Mesenteric fat pad (tissue), 1 donor: ENCODE measurements at places on chromosomes 4 and X. TPM values are rescaled to one million over a fixed set of nuclear protein-coding genes. Genes with fewer than 3 reads are reported as not detected.

- DNase-seq, result no peak
These were observed 78.8 kb downstream of the WFS1 start for GRCh38 chr4:6348408-6348807.

DNA sequence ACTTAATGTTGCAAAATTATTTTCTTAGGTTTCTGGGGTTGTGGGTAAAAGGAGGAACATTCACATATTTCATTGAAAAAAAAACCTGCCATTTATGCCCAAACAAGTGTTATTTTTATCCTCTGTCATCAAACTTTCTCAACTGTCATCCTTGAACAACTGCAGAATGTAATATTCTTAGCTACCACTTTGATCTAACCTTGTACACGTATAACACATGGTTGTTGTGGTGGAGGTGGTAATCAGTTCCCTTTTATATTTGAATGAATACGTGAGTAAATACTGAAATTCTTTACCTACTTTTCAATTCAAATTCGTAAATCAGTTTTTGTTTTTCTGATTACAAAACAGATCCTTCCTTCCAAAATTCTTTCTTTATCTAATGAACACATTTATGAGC, 3.8 kb upstream of the AMMECR1 start:
- DNase-seq, result no peak

DNA sequence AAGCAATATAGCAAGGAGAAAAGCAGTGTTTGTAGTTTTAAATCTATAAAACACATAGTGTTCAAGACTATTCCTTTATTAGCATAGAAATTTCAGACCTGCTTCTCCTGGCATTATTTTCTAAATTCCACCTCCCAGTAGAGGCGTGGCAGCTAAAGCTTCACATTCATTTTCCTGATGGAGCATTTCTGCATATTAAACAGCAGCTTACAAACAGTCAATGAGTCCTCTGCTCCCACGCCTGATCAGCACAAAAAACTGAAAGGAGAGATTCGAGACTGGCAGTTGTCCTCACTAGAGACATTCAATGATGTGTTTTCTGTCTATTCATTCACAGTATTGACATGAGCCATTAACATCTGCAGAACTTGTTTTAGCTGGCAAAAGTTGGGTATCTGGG, 61.4 kb downstream of the SHISA3 start:
- DNase-seq, result no peak

SYP gene
- total RNA-seq, result 1.00 TPM

DNA sequence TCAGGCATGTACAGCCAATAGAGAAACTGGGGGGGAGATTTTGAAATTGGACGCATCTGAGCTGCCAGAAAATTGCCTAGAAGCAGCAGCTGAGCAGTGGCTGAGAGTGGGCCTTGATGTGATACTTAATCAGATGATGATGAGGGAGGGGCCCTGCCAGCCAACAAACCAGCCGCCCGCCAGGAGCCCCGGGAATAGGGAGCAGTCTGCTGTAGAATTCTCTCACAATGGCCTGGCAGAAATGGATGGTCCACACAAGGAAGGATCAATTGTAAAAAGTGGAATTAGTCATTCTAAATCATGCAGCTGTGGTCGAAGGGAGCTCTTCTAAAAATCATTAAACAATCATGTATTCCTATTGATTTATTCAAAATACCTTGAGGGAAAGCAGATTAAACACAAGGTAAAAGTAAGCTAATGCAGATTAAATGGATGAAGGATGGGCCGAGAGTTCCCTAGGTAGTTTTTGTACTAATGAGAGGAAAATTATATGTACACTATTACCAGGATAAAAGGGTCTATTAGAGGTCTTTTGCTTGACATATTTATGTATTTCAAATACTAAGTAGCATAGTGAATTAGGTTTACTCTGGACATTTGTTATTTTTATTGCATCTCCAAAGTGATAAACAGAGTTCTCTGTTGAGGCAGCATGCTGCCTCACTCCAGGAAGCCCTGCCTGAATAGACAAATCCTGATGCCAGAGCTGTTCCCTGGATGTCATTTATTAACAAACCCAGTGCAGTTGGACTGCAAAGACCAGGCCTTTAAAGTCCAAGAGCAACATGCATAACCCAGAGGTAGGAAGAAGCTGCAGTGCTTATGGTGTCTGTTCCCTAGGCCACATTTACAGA, 91.3 kb downstream of the NKX6-1 start:
- no peak for DNase-seq

DNA sequence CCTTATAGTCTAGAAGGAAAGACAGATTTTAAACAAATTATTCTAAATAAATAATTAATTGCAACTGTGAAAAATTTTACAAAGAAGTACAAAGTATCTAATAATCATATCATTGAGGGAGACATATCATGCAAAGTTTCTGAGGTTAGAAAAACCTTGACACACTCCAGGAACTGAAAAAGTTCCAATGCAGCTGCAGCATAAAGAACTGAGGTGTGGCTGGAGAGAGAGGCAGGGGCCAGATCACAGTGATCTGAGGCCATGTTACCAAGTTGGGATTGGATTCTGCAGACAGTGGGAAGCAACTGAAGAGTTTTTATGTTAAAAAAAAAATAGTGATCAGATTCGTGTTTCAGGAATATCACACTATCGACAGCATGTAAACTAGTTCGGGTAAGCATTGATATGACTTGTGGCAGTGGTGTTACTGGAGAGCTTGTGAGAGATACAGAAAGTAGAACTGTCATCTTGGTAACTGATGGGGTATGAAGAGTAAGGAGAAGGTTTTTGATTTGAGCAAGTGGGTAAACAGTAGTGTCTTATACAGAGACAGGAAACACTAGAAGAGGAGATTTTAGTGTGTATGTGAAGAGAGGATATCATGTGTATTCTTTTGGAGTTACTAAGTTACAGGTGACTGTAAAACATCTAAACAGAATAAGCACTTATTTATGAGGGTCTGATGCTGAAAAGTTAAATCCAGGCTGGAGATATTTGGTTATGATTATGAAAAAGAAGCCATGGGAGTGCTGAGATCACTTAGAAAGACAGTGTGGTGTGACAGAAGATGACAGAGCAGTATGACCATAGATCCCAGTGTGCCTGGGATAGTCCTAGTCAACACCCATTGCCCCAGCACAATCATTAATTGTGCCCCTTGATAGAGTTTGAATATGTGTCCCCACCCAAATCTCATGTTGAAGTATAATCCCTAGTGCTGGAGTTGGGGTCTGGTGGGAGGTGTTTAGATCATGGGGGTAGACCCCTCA, 15.6 kb upstream of the SPRY1 start:
- no peak for DNase-seq

DCAF12L2 gene
- total RNA-seq, result not detected

DNA sequence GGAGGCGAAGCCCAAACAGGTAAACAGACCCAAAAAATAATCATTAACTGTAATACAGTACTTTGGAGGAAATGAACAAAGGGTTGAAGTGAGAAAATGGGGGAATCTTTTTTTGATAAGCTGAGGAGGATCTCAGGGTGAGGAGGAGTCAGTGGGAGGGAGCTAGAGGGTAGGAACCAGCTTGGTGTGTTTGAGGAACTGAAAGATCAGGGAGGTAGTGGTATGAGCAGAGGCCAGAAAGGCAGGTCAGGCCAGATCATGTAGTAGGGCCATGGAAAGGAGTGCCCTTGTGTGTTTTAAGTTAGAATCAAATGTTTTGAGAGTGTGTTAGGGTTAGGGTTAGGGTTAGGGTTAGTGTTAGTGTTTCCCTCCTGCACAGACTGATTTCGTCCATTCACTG, 48.8 kb downstream of the PPP2R2C start:
- DNase-seq, result no peak

- DNase-seq, result no peak
These were observed 3.1 kb downstream of the CT45A10 start for GRCh38 chrX:135890087-135890585.

GRCh38 chr4:107631560-107631959, 88.5 kb downstream of the PAPSS1 start:
- no peak for DNase-seq

GRCh38 chr4:110165382-110166286, 32.8 kb downstream of the ELOVL6 start:
- no peak for DNase-seq

GRCh38 chrX:155056471-155056870, 14.5 kb downstream of the CMC4 start:
- DNase-seq, result no peak

- DNase-seq, result no peak
These were observed 64.6 kb upstream of the SH3RF1 start for GRCh38 chr4:169335331-169335730.

DNA sequence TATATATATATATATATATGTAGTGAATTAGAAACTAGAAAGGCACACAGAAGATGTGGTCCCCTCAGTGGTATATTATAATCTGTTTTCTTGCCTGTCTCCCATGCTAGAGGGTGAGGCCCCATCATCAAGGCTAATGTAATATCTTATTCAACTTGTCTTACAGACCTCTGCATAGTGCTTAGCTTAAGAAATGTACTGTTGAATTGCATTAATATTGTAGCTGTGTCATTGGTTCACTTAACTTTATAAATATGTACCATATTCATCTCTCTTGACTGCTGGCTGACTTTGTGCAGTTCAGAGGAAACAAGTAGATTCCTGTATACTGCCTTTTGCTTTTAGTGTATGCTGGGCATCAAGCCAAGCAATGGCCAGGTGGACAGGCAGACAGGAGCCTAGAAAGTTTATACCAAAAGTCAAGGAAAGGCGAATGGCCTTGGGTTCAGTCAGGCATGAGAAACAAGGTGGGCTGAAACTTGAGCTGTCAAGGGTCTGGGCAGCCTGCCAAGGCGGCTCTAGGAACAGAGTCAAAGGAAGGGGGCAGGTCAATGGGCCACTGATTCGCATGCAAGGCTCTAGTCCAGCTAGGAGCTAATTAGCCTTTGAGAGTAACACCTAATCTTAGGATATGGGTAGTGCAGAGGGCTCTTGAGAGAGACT, 78.8 kb upstream of the LEF1 start:
- no peak for DNase-seq

GRCh38 chr4:139973015-139973414, 181.0 kb downstream of the MAML3 start:
- no peak for DNase-seq

DNA sequence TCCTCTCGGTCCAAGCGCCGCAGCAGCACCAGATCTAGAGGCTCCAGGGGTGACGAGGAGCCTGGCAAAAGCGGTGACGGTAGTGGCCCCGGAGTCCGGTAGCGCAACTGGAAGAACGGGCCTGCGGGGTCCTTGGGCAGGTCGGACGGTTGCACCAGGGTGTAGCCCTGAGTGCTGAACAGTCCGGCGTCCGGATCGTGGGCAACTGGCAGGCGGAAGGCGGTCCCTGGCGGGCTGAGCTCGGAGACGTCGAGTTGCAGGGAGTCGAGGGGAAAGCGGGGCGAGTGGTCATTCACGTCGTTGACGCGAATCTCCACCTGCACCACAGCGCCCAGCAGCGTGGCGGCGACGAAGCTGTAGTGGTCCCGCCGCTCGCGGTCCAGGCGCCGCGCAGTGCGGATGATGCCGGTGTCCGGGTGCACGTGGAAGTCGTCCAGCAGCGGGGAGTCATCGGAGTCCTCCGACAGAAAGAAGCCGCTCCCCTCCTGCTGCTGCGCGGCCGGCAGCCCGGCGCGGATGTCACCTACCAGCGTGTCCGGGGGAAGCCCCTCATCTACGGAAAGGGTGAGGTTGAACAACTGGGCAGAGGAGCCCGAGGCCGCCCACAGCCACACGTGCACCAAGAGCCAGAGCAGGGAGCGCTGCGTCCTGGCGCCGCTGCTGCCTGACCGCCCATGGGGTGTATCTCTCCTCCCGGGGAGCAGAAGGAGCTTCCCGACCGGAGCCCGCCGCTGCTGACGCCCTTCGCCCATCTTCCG, 837 bp downstream of the DCHS2 start:
- DNase-seq, result no peak

DNA sequence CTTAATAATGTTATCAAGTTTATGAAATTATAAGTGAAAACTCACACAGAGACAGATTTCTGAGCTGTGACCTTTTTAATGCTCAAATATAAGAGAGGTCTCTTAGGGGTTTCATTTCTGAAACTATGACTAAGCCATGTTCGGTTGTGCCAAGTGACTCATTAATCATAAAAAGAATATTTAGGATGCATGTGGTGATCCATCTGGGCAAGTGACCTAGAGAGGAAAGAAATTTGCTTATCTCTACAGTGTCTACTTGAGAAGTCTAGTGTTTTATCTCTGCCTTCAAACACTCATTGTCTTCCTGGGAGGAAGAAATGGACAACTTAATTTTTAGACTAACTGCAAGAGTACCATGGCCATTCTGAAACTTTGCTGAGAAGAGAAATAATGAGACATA, 545.3 kb upstream of the GRID2 start:
- no peak for DNase-seq

DNA sequence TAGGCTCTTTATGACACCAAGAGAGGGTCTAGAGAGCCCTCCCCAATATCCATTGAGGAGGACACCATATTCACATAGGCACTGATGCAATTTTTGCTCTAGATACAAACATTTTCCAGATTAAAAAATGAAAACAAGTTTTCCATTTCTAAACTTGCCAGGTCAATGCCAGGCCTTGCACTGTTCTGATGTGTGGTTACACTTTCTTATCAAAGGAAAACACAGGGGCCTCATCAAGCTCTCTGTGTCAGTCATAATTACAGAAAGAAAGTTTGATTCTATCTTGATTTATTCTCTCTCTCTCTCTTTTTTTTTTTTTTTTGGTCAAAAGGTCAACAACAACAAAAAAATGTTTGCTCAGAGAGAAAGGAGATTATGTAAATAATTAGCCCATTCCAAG, 80.2 kb upstream of the ACSL4 start:
- no peak for DNase-seq

CDKL5 gene
- 6.8 TPM for total RNA-seq

DNA sequence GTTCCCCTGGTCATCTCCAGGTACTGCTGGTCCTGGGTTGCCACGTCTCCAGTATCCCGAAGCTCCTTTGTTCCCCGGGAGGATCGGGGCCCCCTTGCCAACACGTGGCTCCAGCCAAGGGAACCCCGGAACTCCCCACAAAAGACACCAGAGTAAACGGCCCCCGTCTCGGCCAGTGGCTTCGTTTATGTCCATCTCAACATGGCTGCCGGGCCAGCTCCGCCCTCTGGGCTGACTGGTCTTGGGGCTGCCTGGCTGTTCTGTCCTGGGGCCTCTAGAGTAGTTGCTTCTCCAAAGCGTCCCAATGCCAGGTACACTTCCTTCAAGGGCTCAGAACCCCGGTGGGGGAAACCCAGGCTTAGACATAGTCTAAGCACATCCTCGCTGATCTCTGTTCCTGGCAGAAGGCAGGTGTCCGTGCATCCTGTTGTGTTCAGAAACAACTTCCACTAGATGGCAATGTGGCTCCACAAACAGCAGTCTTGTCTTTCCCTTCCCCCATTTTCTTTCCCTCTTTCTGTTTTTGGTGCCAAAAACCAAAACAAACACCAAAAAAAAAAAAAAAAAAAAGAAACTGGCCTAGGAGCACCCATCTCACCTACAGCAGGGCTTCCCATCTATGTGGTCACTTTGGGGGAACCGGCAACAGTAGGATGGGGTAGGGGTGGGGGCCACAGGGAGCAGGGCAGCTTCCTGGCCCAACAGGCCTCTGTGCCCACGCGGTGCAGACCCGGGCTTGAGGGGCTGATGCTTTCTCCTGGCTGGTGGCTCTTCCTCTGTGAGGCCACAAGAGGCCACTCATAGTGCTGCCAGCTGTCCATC, 35.3 kb downstream of the NBDY start:
- peak; percentile 85 for DNase-seq

GRCh38 chr4:87240341-87240740, 19.9 kb upstream of the KLHL8 start:
- no peak for DNase-seq

- no peak for DNase-seq
These were observed 8.2 kb downstream of the CLCN3 start for GRCh38 chr4:169628579-169628978.

GRCh38 chrX:30713061-30713525, 59.9 kb downstream of the GK start:
- DNase-seq, result no peak
